Hematopoietic multipotent progenitor cell treated with erythropoietin and hydrocortisone succinate and interleukin-3 and kit ligand, for 15 days (in vitro differentiated cells): ENCODE measurements at places on chromosomes 2 and 18.

GRCh38 chr2:145495590-145495989, 975.7 kb upstream of the ZEB2 start:
- DNase-seq = no peak

DNA sequence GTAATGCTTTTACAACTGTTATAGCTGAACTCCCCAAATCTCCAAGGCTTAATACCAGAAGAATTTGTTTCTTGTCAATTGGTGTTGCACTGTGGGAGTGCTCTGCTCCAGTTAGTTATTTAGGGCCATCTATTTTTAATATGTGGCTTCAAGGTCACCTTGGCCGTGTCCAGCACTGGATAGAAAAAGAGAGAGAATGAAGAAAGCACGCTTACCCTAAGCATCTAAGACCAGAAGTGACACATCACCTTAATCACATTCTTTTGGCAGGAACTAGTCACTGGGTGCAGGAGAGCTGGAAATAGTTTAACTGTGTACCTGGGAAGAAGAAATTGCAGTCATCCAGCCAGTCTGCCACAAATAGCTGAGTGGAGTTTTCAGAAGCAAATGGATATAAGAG, 78.8 kb downstream of the VWC2L start:
- DNase-seq = no peak

DNA sequence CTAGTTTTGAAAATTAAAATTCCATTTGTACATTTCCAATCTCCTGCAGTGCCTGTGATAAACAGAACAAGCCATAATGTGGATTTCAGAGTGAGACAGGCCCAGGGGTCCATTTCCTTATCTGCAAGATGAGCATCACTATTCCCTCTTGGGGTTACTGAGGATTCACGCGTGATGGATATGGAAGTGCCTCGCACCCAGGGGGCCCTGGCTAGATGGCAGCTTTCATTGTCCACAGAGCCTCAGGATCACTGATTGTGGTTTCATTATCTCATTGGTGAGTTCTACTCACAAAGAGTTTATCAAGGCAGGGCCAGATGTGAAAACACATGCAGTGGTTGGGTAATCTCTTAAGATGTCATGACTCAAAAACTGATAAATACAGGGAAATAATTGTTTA, 11.6 kb downstream of the CNGA3 start:
- DNase-seq = no peak

DNA sequence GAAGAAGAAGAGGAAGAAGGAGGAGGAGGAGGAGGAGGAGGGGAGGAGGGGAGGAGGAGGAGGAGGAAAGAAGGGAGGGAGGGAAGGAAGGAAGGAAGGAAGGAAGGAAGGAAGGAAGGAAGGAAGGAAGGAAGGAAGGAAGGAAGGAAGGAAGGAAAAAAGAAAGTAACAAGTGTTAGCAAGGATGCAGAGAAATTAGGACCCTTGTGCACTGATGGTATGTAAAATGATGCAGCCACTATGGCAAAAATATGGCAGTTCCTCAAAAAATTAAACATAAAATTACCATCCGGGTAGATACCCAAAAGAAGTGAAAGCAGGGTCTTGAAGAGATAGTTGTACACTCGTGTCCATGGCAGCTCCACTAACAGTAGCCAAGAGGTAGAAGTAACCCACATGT, 67.4 kb downstream of the DYM start:
- no peak for DNase-seq

- peak; percentile 12 for DNase-seq
Observed at GRCh38 chr2:88099798-88100488, 27.9 kb downstream of the FABP1 start.

DNA sequence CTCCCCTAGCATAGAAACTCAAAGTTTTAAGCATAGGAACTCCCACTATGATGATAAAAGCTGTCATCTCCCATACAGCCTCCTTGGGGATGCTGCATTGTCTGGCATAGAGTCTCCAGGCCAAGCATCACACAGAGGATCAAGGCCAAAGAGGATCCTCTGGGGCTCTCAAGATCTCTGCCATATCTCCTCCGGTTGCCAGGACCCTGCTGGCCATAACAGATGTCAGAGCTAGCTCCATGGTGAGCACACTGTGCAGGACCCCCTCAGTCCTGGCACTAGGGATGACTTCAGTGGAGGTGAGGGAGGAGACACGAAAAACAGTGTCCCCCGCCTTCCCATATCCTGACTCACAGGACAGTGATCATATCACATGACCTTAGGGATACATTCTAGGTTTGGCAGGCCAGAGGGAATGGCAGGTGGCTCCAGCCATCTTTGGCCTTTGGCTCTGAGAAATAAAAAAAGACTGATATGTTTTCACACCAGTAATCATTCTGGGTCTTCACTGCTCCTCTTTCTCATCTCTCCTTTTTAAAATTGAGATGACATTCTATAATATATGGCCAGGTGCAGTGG, 235.0 kb downstream of the MYCN start:
- DNase-seq = no peak

DNA sequence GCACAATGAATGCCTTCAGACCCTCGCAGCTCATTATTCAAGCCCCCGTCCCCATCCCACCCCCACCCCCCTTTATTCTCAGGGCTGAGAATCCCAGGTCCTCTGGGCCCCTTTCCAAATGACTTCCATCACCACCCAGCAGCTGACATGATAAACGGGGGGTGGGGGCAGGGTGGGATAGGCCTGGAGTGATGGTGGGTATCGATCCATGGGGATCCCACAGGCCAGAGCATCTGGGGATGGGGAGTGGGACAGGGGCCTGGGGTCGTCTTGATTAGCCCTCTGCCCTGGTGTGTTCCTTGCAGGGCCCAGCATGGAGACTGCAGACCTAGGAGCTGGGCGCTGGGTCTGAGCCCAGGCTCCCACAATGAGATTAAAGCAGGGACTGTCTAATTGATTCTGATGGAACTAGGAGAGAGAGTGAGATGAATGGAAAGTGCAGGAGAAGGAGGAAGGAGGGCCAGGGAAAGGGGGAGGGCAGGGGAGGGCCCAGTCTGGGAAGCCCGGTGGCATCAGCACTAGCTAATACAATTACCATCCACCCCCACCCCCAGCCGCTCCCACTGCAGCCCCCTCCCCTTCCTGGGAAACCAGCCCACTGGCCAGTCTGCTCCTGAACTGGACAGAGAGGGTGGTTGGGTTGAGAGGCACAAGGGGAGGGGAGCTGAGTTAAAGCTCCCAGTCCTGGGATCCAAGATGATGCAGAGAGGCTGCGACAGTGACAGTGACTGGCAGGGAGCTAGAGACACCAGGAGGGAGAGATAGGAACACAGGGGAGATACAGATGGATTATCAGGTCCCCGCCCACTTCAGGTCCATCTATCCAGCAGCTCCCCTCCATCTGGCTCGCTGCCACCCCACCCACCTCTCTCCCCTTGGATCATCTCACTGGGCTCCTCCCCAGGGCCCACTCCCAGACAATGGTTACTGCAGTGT, 13.1 kb upstream of the TNS1 start:
- DNase-seq = no peak

DNA sequence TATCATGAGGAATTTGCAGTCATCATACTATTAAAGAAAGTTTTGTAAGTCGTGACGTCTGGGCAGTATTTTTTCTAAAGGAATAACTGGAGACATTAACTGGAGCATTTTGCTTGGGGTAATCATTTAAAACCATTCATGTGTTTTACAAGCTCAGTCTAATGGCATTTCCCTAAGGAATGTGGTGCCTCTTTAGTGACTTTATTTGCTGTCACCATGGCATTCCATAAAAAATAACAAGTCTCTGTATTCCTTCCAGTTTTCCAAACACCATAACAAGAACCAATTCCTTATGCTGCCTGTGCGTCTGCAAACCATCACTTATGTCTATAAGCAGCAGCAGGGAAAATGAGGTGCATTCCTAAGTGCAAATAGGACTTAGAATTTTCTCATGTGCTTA, 82.8 kb downstream of the EPB41L3 start:
- no peak for DNase-seq

GRCh38 chr2:71605173-71605641, 151.8 kb downstream of the DYSF start:
- DNase-seq = no peak

DNA sequence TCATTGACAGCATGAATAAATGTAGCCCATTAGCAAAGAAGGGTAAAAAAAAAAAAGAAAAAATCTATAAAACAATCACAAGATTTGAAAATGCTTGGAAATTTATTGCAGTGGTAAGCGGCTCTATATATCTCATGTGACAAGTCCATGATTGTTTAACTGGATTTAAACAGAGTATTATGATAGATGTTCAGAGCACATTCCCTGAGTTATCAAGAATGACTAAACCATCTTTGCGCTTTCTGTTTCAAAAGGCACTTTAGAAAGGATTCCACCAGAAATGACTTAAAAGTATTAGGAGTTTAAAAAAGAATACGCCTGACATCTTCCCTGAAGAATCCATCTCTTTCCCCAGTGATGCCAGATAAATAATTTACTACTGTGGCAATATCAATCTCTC, 409.5 kb upstream of the UBE2E3 start:
- DNase-seq = no peak

- no peak for DNase-seq
Observed at GRCh38 chr2:70145851-70146739, 44.7 kb downstream of the C2orf42 start.

DNA sequence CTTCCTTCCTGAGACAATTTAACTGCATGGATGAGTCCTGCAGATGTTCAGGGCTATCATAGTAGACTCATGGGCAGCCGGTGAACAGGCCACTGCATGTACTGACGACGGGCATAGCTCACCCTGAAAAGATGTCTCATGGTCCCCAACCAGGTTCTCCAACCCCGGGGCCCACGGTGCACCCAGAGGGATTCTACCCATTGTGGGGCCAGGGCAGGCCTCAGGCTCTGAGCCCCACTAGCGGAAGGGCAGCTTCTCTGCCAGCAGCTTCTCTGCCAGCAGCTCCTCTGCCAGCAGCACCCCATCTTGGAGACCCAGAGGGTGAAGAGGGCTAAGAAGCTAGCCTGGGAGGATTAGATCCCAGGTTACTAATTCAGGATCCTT, 3.2 kb upstream of the CNNM4 start:
- DNase-seq = no peak

GRCh38 chr2:64700133-64700809, 46.6 kb upstream of the SERTAD2 start:
- DNase-seq = no peak

- DNase-seq = no peak
Observed at GRCh38 chr2:30505500-30506180, 58.6 kb downstream of the LCLAT1 start.

- no peak for DNase-seq
Observed at GRCh38 chr2:37657471-37657870, 14.0 kb downstream of the CDC42EP3 start.

DNA sequence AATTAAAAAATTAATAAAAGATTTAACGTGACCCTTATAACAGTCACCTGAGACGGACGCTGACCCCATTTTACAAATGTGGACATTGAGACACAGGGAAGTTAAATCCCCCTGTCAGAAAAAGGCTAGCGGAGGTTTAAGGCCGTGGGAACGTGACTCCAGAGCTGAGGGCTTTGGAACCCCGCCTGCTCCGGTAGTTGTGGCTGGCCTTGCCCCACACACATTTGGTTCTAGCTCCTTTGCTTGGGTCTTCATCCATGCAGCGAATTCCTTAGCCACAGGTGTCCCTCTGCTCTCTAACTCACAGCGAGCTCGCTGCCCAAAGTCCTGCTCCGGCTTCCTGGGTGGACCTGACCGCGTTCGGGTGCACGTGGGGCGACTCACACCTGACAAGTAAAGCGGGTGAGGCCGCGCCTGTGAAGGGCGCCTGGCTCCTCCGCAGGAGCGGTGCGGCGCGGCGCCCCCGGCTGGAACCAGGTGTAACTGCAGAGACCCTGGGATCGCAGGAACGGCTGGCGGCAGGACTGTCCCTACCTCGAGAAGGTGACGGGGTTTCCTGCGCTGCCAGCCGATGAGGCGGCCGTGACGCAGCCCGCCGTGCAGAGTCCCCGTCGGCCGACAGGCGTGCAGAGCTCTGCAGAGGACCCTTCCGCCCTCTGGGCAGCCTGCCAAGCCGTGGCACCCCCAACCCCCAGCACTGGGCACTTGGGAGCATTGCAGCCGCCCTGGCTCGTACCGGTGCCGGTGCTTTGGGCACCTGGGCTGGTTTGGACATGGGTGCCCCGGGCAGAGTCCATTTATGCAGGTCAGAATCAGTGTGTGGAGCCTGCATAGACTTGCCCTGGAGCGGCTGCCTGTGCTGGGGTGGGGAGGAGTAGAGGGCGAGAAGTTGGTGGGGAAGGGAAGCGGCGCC, 2.4 kb upstream of the PROC start:
- peak; percentile 51 for DNase-seq

- no peak for DNase-seq
Observed at GRCh38 chr18:43634994-43635393, 357.7 kb upstream of the SYT4 start.

GRCh38 chr2:165114346-165114939, 89.4 kb downstream of the SCN3A start:
- no peak for DNase-seq

DNA sequence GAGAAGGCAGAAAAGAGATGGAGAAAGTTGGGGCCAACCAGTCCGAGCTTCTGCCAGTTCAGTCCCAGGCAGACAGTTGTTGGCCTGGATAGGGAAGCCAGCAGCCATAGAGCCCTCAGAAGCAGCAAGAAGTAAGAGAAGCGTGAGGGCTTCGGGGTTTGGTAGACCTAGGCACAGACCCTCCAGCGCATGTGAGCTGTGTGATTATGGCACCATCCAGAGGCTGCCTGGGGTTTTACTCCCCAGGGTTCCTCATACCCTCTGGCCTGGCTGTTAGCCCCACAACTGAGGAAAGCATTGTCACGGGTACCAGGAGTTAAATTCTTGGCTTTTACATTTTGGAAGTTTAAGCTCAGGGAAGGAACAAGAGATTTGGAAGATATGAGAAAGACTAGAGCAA, 93.7 kb upstream of the RAB6C start:
- DNase-seq = no peak

GRCh38 chr2:226881287-226881686, 45.4 kb downstream of the RHBDD1 start:
- DNase-seq = no peak
